ENCODE measurements at places on chromosomes 1 and 21.
A peak's percentile ranks its signal among the peaks of the same experiment; 100 is the strongest.

DNA sequence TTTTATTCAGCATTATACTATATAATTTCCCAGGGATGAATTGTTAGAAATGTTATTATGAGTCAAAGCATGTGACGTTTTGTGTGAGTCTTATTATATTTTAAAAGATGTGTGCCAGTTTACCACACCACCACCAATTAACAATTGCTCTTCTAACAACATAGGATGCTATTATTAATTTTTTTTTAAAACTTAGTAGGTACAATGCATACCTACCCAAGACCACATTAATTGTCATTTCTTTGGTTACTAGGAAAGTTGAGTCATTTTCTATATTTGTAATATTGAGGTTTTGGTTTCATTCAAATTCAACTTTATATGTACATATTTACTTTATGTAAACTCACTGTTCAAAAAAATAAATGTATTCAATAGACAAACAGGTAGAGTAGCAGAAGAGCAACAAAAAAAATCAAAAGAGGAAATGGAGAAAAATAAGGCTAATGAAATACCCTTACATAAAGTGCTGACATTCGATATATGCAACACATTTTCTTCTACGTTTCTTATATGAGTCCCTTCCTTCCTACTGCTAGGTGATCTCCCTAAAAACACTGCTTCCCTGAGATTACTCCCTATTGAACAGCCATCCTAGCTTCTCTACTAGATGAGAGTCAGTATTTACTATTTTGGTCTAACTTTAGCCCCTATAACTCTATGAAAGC lies 9.6 kb downstream of the GCLM start:
- no peak for DNase-seq

GRCh38 chr1:115198938-115199337 lies 109.6 kb upstream of the TSPAN2 start:
- DNase-seq, result no peak

DNA sequence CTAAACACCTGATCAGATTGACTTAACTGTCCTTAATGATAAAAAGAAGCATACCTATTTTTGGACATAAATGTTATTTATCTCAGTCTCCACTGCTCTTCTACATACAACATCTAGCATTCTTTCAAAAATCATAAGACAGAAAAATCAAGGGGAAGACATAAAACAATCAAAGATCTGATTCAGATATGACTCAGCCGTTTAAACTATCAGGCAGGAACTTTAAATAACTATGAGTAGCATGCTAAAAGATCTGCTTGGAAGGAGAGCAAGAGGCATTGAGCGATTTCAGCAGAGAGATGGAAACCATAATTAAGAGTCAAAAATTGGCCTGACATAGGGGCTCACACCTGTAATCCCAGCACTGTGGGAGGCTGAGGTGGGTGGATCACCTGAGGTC lies 27.2 kb upstream of the SLC22A15 start:
- no peak for DNase-seq

DNA sequence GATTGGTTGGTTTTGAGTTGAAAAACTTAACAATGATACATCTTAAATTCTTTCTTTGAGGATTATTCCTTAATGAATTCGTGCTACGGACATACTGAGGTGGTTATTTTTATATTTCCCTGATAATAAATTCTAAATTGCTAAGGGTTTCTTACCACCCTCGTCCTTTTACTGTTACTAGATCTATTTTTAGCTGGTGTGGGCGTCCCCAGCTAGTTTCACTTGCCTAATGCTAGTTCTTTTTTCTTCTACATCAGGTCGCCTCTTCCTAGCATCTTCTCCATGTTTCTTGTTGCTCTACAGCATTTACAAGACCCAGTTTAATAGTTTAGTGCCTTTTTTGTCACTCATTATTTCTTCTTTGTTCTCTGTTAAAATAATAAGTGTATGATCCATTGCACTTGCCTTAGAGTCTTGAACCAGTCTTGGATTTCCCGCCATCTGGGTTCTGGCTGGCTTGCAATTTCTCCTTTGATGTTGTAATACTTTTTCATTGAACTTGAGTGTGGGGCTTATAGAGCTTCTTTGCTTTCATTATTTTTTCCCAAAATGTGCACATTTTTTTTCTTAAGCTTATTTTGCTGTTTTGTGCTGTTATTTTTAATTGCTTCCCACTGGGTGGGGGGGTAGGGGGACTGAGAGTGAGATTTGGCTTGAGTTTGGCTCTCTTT lies 677 bp upstream of the HSD11B1 start:
- no peak for DNase-seq

DNA sequence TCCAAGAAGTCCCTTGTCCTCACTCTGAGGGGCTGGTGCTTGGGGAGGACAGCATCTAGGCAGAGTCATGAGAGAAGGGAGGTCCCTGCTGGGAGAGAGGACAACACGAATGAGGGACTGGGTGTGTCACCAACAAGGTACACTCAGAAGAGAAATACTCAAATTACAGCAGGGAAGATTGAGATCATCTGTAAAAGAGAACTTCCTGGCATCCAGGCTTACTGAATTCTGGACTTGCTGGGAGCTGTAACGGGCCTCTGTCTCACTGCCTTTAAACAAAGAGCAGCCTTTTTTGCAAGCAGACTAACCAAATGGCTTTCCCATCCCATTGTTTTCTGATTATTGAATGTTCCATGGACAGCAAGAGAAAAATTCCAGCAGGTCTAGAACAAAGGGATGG lies 195.7 kb upstream of the RAB4A start:
- peak; percentile 16 for DNase-seq

DNA sequence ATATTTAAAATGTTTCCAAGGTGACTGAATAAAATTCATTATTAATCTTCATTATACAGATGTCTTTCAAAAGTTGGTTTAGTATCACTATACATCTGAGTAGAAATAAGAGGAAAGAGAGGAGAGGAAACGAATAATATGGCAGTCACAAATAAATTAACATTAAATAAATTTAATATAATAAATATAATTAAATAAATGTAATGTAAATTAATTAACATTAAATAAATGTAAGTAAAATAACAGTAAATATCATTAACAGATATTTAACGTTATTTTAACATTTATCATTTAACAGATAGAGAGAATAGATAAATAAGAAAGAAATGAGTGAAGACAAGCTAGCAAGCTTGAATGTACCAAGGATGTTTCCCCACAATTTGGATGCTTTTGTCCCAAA lies 592.7 kb downstream of the NEGR1 start:
- no peak for DNase-seq

- DNase-seq, result no peak
Measured at GRCh38 chr1:231209531-231209930, 31.5 kb upstream of the GNPAT start.
